ENCODE measurements at places on chromosomes 5 and 9. TPM values are rescaled to one million over a fixed set of nuclear protein-coding genes. Genes with fewer than 3 reads are reported as not detected.

Gene PKD2L2
- total RNA-seq: not detected

- no peak for DNase-seq
- no peak overlapping the region for H3K4me3 ChIP-seq
- peaks cover 7% of the 10 kb centered on the region for H3K36me3 ChIP-seq
- peaks cover 30% of the 10 kb centered on the region for H3K27me3 ChIP-seq
- no peaks in the 10 kb centered on the region for H3K4me1 ChIP-seq
These were observed 205.1 kb downstream of the SNCAIP start for GRCh38 chr5:122517091-122517490.

- peak overlapping the region; percentile 55 for H3K27ac ChIP-seq
- H3K4me1 ChIP-seq: peaks cover 14% of the 10 kb centered on the region
- peak overlapping the region; percentile 57 for H3K4me3 ChIP-seq
- no peaks in the 10 kb centered on the region for H3K27me3 ChIP-seq
These were observed 8.3 kb upstream of the SPATA31C1 start for GRCh38 chr9:87909310-87910041.

- no peaks in the 10 kb centered on the region for H3K27me3 ChIP-seq
- no peaks in the 10 kb centered on the region for H3K4me1 ChIP-seq
- H3K27ac ChIP-seq: no peak overlapping the region
- no peak overlapping the region for H3K4me3 ChIP-seq
- H3K36me3 ChIP-seq: no peaks in the 10 kb centered on the region
These were observed 361.7 kb upstream of the FTMT start for GRCh38 chr5:121489972-121490371.

- DNase-seq: no peak
- H3K27ac ChIP-seq: no peak overlapping the region
- no peaks in the 10 kb centered on the region for H3K36me3 ChIP-seq
These were observed 108.8 kb downstream of the PDE8B start for GRCh38 chr5:77319117-77319804.

Gene PPP6C
- total RNA-seq: 24.7 TPM

- peaks cover 8% of the 10 kb centered on the region for H3K4me1 ChIP-seq
These were observed 6.9 kb upstream of the AJM1 start for GRCh38 chr9:136835162-136835931.

Gene ABCA2
- 50.7 TPM for total RNA-seq
